ENCODE measurements at places on chromosomes 5 and 9.

GRCh38 chr9:8570776-8571175, 771.2 kb upstream of the DMAC1 start:
- no peak for DNase-seq

- no peak for DNase-seq
These were observed 146.4 kb upstream of the ERCC6L2 start for GRCh38 chr9:95729046-95729445.

- DNase-seq, result no peak
These were observed 67.3 kb downstream of the POU5F2 start for GRCh38 chr5:93674138-93674537.

DNA sequence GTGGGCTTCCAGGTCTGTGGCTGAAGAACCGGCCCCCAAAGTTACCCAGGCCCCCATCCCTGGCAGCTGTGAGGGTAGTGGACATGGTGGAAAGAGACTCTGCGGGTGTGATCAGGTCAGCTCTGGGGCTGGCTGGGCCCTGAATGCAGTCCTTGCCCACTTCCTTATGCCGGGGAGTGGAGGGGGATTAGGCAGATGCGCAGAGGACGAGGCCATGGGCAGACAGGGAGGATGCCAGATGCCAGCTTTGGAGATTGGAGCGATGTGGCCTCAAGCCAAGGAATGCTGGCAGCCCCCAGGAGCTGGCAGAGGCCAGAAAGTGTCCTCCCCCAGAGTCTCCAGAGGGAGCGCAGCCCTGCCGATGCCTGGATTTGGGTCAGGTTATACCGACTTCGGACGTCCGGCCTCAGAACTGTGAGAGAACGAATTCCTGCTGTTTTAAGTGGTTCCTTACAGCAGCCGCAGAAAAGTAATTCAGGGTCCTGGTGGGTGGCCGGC, 69.8 kb downstream of the ADAMTS2 start:
- DNase-seq, result no peak

- no peak for DNase-seq
These were observed 19.2 kb downstream of the DMAC1 start for GRCh38 chr9:7780261-7780988.

DNA sequence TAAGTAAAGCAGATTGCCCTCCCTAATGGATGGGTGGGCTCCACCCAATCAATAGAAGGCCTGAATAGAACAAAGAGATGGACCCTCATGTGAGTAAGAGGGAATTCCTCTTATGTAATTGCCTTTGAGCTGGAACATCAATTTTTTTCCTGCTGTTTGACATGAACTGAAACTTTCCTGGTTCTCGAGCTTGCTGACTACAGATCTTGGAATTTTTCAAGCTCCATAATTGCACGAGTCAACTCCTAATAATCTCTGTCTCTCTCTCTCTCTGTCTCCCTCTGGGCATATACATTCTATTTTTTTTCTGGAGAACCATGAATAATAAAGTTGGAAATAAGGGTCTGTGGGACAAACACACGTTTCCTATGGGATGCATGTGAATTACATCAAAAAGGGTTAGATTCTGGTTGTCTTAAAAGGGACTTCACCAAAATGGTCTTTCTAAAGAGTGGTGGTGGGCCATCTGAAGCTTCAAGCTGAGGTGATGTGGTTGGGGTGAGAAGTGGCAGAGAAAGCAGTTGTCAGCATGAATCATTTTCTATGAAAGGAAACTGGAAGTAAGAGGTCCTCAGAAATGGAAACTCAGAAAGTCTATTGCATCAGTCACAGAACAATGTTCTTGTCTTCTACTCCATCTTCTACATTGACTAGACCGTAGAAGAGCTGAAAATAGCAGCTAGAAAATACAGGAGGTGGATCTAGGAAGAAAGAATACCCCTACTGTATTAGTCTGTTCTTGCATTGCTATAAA, 47.0 kb upstream of the HOMER1 start:
- peak; percentile 69 for DNase-seq

DNA sequence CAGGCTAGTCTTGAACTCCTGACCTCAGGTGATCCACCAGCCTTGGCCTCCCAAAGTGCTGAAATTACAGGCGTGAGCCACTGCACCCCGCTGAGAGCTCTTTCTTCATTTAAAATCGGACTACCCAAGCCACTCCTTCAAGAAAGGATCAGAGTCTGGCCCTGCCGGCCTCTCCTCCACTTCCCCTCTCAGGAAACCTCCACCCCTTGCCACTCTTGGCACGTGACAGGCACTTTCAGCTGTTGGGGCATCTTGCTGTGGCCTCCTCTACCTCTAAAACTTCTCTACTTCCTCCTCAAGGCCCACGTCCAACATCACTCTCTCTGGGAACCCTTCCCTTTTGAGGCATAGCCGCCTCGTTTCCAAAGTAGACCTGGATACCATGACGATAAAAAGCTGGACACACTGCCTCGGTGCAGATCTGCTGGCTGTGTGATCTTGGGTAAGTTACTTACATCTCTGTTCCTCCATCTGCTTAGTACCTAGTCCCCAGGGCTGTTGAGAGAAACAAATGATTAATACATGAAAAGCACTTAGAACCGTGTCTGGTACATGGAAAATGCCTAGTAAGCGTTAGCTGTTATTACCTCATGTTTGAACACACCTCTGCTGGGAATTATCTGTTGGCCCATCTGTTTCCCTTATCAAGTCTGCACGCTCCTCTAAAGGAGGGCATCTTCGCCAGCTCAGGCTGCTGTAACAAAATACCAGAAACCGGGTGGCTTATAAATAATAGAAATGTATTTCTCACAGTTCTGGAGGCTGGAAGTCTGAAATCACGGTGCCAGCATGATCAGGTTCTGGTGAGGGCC, 55.3 kb downstream of the SMIM23 start:
- peak; percentile 74 for DNase-seq

GRCh38 chr9:21624675-21625644, 142.8 kb upstream of the IFNE start:
- no peak for DNase-seq

DNA sequence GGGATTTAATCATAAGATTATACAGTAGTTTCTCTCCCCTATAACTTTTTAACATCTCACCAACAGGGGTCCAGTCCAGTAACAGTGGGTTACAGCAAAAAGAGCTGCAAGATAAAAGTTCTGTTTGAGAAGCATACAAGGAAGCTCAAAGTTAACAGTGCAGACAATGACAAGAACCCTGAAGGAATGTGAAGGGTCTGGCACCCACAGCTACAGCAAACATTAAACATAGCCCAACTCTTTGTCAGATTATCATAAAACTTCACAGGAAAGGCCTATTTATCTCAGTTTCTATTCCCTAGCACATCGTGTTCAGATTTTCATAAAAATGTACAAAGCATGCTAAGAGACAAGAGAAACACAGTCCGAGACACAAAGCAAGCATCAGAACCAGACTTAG, 309.4 kb downstream of the DIRAS2 start:
- DNase-seq, result no peak

DNA sequence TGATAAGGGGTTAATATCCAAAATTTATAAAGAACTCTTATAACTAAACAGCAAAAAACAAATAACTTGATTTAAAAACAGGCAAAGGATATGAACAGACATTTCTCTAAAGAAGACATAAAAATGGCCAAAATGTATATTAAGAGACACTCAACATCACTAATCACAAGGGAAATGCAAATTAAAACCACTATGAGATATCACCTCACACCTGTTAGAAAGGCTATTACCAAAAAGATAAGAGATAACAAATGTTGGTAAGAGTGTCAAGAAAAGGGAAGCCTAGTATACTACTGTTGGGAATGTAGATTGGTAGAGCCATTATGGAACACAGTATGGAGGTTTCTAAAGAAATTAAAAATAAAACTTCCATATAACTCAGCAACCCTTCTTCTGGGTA, 19.4 kb upstream of the SH3TC2 start:
- no peak for DNase-seq

DNA sequence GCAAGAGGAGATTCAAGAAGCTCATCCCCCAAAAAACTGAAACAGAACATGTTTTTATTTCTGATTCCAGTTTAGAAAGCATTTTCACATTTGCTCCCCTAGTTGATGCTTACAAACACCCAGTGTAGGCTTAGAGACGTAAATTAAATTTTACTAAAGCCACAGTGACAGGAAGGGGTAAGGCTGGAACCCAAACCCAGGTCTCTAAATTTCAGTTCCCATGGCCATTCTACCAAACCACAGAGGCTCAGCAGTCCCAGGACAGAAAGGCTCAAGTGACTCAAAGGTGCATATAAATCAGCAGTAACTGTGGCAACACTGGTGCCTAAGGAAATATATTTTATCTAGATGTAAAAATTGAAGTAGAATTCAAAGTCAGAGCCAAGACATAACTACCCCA, 128.7 kb downstream of the CEP120 start:
- no peak for DNase-seq

DNA sequence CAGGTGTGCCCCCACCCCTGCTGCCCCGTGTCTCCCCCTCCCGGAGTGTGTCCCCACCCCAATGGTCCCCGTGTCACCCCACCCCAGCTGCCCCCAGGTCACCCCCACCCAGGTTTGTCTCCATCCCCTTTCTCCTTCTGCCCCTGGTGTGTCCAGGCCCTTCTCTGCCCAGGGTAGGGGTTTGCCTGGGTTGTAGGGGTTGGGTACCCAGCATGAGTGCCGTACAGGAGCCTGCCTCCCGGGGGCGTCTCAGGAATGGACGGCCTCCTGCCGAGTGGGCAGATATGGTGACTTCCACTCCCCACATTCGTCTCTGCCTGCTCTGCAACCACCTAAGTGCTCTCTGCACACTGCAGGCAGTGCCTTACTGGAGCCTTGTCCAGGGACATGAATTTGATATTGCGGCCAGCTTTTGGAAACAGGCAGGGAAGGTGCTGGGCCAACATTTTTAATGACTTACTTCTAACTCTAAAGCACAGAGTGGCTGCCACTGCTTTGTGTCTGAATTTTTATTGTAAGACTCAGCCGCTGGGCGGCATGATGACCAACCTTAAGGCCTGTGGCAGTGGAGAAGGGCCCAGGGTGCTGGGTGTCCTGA, 6.7 kb downstream of the LRRC14B start:
- no peak for DNase-seq

GRCh38 chr9:6904371-6904770, 146.6 kb downstream of the KDM4C start:
- no peak for DNase-seq

DNA sequence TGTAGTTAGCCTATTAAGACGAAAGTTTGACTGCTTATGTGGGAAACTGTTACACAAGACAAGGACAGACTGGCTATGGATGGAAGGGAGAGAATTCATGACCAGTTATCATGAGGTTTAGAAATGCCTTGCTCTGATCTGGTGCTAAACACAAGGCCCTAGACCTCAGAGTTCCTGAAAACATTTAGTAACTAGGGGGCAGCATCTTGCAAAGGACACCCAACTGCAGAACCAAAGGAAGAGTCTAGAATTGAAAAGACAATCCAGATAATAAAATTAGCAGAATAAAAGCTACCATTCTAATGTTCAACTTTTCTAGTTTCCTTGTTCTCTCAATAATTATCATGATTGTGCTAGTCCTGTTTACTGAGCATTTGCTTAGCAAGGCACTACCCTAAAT, 130.5 kb upstream of the GPR151 start:
- DNase-seq, result no peak

- no peak for DNase-seq
These were observed 344.1 kb downstream of the SEMA5A start for GRCh38 chr5:9201761-9202160.

- DNase-seq, result peak; percentile 31
These were observed 220.8 kb downstream of the PLK2 start for GRCh38 chr5:58239045-58239444.

GRCh38 chr5:66408576-66408975, 187.6 kb upstream of the MAST4 start:
- DNase-seq, result no peak

GRCh38 chr5:151413800-151414199, 33.6 kb upstream of the SLC36A1 start:
- DNase-seq, result no peak

GRCh38 chr9:110876929-110877328, 161.3 kb downstream of the LPAR1 start:
- no peak for DNase-seq

- no peak for DNase-seq
These were observed 20.8 kb downstream of the UGT3A2 start for GRCh38 chr5:36045895-36046294.
